ENCODE measurements at places on chromosomes 2 and 18. TPM values are rescaled to one million over a fixed set of nuclear protein-coding genes. Genes with fewer than 3 reads are reported as not detected.

Gene SERPINB11
- total RNA-seq = not detected

Gene DOK6
- 2.7 TPM for total RNA-seq

Gene ANKRD12
- 47.8 TPM for total RNA-seq

Gene ZAP70
- total RNA-seq = under 0.01 TPM

Gene TGOLN2
- 124 TPM for total RNA-seq

GRCh38 chr2:215461836-215462532, 26.1 kb upstream of the FN1 start:
- no peaks in the 10 kb centered on the region for H3K27me3 ChIP-seq
- H3K36me3 ChIP-seq = no peaks in the 10 kb centered on the region
- H3K4me1 ChIP-seq = peaks cover 29% of the 10 kb centered on the region

- no peak overlapping the region for H3K4me3 ChIP-seq
- H3K27me3 ChIP-seq = no peaks in the 10 kb centered on the region
- no peak for DNase-seq
- H3K4me1 ChIP-seq = no peaks in the 10 kb centered on the region
- no peaks in the 10 kb centered on the region for H3K36me3 ChIP-seq
Measured at GRCh38 chr2:77161009-77161408, 361.2 kb downstream of the LRRTM4 start.

GRCh38 chr18:69885355-69885754, 62.3 kb downstream of the CD226 start:
- H3K4me1 ChIP-seq = peaks cover 4% of the 10 kb centered on the region
- no peak for DNase-seq
- no peak overlapping the region for H3K27ac ChIP-seq
- H3K27me3 ChIP-seq = no peaks in the 10 kb centered on the region
- H3K4me3 ChIP-seq = no peak overlapping the region

- no peaks in the 10 kb centered on the region for H3K36me3 ChIP-seq
- no peak overlapping the region for H3K27ac ChIP-seq
- H3K27me3 ChIP-seq = no peaks in the 10 kb centered on the region
- no peaks in the 10 kb centered on the region for H3K4me1 ChIP-seq
- no peak overlapping the region for H3K4me3 ChIP-seq
- no peak for DNase-seq
Measured at GRCh38 chr2:202750763-202751427, 116.1 kb downstream of the FAM117B start.

DNA sequence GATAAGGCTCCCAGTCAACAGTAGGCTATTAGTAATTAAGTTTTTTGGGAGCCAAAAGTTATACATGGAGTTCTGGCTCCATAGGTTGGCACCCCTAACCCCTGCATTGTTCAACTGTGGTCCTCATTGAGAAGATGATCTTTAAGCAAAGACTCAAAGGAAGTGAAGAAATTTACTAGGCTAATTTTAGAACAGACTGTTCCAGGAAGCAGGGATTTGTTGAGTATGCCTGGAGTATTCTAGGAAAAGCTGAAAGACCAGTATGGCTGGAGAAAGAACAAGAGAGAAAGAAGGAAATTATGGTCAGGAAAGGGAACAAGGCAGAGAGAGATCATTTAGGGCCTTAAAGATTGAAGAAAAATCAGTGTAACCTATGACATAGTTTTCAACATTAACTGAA, 125.1 kb downstream of the PMAIP1 start:
- no peaks in the 10 kb centered on the region for H3K27me3 ChIP-seq
- peaks cover 12% of the 10 kb centered on the region for H3K4me1 ChIP-seq
- no peak overlapping the region for H3K27ac ChIP-seq
- DNase-seq = no peak

- H3K4me3 ChIP-seq = peak overlapping the region; percentile 95
- peaks cover 22% of the 10 kb centered on the region for H3K36me3 ChIP-seq
- peaks cover 28% of the 10 kb centered on the region for H3K4me1 ChIP-seq
- peak; percentile 97 for DNase-seq
Measured at GRCh38 chr18:22170421-22171257, 1.2 kb downstream of the GATA6 start.

GRCh38 chr18:31213641-31214040, 51.0 kb upstream of the DSC1 start:
- no peaks in the 10 kb centered on the region for H3K27me3 ChIP-seq
- H3K4me1 ChIP-seq = no peaks in the 10 kb centered on the region
- H3K27ac ChIP-seq = no peak overlapping the region
- no peak for DNase-seq
- H3K4me3 ChIP-seq = no peak overlapping the region
- H3K36me3 ChIP-seq = no peaks in the 10 kb centered on the region

- peaks cover 8% of the 10 kb centered on the region for H3K4me1 ChIP-seq
Measured at GRCh38 chr2:19171409-19171808, 187.0 kb downstream of the OSR1 start.

DNA sequence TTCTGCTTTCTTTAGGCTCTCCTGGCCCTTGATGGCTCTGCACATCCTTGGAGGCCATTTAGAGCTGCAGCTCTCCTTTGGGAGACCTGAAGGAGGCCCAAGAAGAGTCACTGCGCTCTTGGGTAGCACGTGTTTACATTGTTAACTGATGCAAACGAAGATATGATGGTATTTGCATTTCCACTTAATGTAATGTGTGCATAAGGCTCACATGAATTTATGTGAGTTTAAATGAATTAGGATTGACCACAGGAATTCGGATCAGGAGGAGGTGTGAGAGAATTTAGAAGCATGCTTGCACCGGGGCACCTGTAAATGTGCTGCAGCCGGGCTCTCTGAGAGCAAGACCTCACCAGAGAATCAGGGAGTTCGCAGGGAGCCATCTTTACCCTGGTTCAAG, 7.5 kb downstream of the SH3RF3 start:
- H3K4me3 ChIP-seq = no peak overlapping the region
- no peaks in the 10 kb centered on the region for H3K27me3 ChIP-seq
- H3K36me3 ChIP-seq = no peaks in the 10 kb centered on the region
- H3K27ac ChIP-seq = no peak overlapping the region
- H3K4me1 ChIP-seq = no peaks in the 10 kb centered on the region

GRCh38 chr2:229715895-229716507, 1.6 kb upstream of the DNER start:
- H3K4me1 ChIP-seq = no peaks in the 10 kb centered on the region
- no peak for DNase-seq
- H3K27me3 ChIP-seq = peaks cover 50% of the 10 kb centered on the region
- no peaks in the 10 kb centered on the region for H3K36me3 ChIP-seq
- H3K27ac ChIP-seq = no peak overlapping the region
- H3K4me3 ChIP-seq = no peak overlapping the region

DNA sequence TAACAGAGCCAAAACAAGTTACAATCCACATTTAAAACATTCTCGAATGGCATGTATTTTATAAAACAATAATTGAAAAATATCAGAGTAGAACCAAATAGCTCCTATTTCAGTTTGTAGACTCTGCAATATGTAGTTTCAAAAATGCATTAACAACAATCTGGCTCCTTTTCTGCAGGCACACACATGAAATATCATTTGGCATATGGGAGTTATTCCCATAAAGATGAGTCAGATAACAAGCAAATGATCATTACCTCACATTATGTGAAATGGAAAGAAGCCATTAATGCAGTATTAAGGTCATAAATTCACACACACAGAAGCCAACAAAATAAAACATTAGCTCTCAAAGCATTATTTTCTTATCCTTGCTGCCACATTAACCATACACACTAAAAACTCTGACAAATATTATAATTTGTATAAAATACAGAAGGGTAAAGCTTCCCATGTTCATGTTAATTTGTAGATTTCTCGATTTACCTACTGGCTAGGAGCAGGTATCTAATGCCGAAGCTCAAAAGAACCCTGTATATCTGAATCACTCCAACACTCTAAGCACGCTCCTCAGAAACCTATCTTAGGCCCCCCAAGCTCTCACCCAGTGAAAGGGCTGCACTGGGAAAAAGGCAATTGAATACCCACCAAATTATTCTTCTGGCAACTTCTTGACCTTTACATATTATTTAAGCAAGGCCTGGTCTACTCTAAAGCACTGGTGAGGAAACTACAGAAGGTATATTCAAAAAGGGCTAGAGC, 13.8 kb downstream of the NBAS start:
- no peak overlapping the region for H3K4me3 ChIP-seq
- peaks cover 8% of the 10 kb centered on the region for H3K36me3 ChIP-seq
- peak; percentile 49 for DNase-seq
- H3K4me1 ChIP-seq = no peaks in the 10 kb centered on the region

- no peak overlapping the region for H3K4me3 ChIP-seq
- no peaks in the 10 kb centered on the region for H3K36me3 ChIP-seq
- peak; percentile 35 for DNase-seq
- H3K27ac ChIP-seq = peak overlapping the region; percentile 74
- H3K4me1 ChIP-seq = peaks cover 16% of the 10 kb centered on the region
Measured at GRCh38 chr2:189933911-189934399, 128.6 kb downstream of the MSTN start.

GRCh38 chr2:88265352-88266303, 95.5 kb downstream of the THNSL2 start:
- H3K27ac ChIP-seq = no peak overlapping the region
- no peak overlapping the region for H3K4me3 ChIP-seq
- no peaks in the 10 kb centered on the region for H3K36me3 ChIP-seq
- DNase-seq = no peak

DNA sequence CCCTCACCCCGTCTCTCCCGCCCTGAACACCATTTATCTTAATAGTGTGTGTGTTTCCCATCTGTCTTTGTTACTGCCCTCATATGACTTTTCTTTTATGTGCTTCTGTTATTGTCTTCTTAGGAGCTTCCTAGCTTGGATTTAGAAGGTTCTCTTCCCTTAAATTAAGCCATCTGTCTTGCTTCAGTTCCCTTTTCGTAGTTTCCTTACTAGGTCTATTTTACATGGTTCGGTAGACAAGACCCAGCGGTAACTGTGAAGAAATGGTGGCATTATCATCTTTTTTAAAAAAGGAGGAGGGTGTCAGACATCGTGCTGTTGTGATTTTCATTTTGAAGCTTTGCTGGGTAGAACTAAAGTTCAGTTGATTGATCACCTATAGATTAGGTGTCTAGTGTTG, 10.3 kb downstream of the NCK2 start:
- no peaks in the 10 kb centered on the region for H3K27me3 ChIP-seq
- DNase-seq = no peak
- H3K4me1 ChIP-seq = peaks cover 2% of the 10 kb centered on the region
